ENCODE measurements at places on chromosomes 4 and X. TPM values are rescaled to one million over a fixed set of nuclear protein-coding genes. Genes with fewer than 3 reads are reported as not detected.

The GATA1 gene
- not detected for total RNA-seq

The PCDH18 gene
- 108 TPM for total RNA-seq

The ZNF732 gene
- total RNA-seq, result under 0.01 TPM

The CT47A7 gene
- not detected for total RNA-seq

The CTAG2 gene
- total RNA-seq, result 27.1 TPM

The TMEM255A gene
- total RNA-seq, result not detected

The HSFX2 gene
- total RNA-seq, result not detected

The LYAR gene
- 13.9 TPM for total RNA-seq

The VCX3B gene
- total RNA-seq, result not detected

The MAGEE2 gene
- not detected for total RNA-seq

The AGA gene
- 35.8 TPM for total RNA-seq

Data from IMR-90 (cell line).